Liver (tissue), 10 donors: ENCODE measurements at places on chromosomes 3 and 15. TPM values are rescaled to one million over a fixed set of nuclear protein-coding genes. Genes with fewer than 3 reads are reported as not detected.

The HESX1 gene
- polyA plus RNA-seq = 0.35 TPM

DNA sequence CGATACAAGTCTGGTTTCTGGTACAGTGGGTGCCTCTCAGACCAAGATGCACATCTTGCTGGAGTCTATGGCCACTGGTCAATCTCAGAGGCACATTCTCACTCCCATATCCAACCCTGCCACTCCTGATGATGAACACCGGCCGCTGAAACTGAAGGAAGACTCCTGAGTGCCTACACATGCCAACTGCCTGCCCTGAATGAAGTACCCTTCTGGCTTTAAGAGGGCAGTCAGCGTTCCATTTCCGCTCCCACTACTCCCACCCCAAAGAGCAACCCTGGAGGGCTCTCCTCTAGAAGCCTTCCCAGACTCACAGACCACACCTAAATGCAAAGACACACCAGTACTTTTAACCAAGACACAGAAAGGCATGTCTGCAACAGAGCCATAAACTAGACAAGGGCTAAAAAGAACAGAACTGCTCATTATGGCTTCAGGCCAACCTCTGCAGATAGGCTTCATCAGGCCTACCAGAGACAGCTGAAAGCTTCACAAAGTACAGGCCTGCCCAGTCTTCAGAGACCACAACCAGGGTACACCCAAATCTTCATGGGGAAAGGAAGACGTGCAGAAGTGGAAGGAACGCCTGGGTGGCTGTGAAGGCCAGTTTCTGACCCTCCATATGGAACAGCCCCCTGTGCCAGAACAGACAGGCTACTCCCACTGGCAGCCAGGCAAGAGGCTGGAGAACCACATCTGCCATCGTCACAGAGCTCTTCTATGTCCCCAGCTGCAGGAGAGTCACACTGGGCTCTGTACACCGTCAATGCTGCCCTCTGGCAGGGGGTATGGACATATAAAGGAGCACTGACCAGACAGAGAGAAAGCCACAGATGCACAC, 14.3 kb downstream of the ANP32A start:
- no peak for DNase-seq

DNA sequence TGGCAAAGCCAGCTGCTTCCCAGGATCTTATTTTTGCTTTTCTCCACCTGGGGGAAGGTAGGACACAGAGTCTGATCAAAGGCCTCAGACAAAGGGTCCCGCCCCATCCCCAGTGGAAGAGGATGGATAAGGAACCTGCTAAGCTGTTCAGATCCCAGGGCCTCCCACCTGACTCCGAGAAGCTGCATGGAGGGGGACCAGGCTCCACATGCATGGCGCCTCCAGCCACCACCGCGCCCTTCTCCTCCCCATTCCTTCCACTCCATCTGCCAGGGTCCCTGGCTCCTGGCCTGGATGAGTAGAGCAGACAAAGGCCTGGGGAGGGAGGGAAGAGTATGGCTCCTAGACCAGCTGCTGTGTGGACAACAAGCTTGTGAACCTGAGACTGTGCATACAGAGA, 20.0 kb upstream of the CRABP1 start:
- no peak for DNase-seq

- no peak for DNase-seq
Measured at GRCh38 chr3:153137626-153138025, 24.4 kb upstream of the RAP2B start.

- no peak for DNase-seq
Measured at GRCh38 chr3:26647078-26647477, 24.5 kb downstream of the LRRC3B start.

The SAMD7 gene
- not detected for polyA plus RNA-seq

DNA sequence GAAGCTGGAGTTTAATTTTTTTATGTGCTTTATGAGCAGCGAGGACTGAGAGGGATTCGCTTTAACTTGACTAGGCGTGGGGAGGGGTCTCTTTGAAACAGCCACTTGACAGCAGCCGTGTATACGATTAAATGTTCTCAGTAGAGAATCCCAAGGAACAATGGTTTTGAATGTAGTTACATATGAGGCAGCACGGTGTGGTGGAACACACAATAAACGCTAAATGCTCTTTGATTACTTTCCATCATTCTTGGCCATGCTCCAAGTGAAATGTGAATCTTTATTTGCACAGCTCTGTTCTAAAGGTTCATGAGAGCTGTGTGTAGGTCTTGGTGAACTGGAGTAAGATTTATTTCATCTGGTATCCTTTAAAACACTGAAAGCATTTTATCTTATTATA, 251.4 kb upstream of the TGFBR2 start:
- no peak for DNase-seq

DNA sequence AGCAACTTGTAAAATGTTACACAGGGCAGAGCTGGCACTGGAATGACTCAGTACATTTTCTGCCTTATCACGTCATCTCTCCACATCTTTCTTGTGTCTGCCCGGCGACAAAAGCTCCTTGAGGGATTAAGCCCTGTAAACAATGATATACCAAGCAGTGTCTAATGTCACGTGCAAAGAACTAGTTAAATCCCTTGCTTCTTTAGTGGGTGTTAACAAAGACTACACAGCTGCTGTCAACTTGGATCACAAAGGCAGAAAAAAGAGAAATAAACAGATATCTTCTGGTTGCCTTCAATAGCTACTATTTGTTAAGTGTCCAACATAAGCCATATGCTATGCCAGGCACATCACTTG, 48.1 kb upstream of the FRMD4B start:
- DNase-seq = no peak

The SLC28A2 gene
- polyA plus RNA-seq = 0.02 TPM

DNA sequence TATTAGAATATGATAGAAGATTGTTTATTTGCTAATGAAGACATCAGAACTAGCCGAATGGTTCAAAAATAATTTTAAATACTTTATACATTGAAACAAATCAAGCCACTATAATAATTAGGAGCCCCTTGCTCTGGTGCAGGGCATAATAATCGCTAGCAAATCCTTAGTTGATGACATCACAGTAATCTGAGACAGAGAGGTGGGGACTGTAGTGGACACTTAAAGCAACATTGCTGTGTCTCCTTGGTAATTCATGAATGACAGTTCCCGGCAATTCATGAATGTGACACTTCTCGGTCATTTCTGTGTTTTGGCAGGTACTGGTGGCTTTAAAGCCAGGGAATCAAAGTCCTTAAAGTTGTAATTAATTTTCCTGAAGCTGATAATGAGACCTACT, 114.3 kb downstream of the PPM1L start:
- DNase-seq = no peak

GRCh38 chr3:168545591-168545990, 449.9 kb upstream of the GOLIM4 start:
- DNase-seq = no peak

- peak; percentile 30 for DNase-seq
Measured at GRCh38 chr3:126316031-126316461, 41.2 kb downstream of the KLF15 start.

- DNase-seq = no peak
Measured at GRCh38 chr3:10994306-10994705, 1.8 kb downstream of the SLC6A1 start.

The SEMA3G gene
- 0.49 TPM for polyA plus RNA-seq

- DNase-seq = no peak
Measured at GRCh38 chr3:149448331-149448831, 26.1 kb upstream of the TM4SF4 start.

GRCh38 chr15:40768521-40769273, 1.1 kb upstream of the C15orf62 start:
- no peak for DNase-seq

DNA sequence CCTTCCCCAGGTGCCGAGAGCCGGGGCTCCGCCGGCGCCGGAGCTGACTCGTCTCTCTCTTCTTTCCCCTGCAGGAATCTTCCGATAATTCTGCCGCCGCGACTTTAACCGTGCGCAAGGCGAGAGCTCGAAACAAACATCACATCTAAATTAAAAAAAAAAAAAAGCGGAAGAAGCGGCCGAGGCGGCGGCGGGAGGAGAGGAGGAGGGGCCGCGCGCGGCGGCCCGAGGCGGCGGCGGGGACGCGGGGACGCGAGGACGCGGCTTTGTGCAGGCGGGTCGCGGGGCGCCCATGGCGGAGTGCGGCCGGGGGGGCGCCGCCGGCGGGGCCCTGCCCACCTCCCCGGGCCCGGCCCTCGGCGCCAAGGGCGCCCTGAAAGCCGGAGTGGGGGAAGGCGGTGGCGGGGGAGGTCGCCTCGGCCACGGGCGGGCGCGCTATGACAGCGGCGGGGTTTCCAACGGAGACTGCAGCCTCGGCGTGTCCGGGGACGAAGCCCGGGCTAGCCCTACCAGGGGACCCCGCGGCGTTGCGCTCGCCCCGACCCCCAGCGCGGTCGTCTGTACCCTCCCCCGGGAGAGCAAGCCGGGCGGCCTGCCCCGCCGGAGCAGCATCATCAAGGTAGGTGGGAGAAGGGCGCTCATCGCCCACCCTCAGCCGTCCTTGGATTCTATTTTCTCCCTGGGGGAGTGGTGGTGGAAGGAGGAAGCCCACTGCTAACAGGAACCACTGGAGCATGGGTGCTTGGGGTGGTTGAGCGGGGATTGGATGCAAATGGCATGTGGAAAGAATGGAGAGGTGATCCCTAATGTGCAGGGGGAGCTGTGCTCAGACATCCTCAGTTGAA, at the start of gene PLCL2:
TSS of gene PLCL2 (plus strand) at position 208 of the 845 bp plus-strand sequence. CDS start at position 293, 85 bp downstream.
- DNase-seq = peak; percentile 57

The TASOR gene
- polyA plus RNA-seq = 9.1 TPM

The DUOXA2 gene
- polyA plus RNA-seq = not detected

DNA sequence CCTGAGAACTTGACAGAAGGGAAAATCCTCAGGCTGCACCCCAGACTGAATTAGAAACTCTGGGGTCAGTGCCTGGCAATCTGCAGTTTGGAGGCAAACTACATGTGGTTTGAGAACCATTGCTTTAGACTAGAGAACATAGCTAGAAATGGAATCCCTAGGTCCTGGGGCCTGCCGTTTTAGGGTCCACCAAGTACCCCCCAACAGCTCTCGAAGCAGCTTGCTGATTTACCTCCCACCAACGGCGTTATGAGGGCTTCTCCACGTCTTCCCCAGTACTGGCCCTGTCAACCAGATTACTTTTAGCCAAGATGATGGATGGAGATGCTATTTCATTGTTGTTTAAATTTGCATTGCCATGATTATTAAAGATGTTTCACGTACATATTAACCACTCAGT, 272.5 kb downstream of the XXYLT1 start:
- peak; percentile 10 for DNase-seq

GRCh38 chr3:57791245-57791644, 35.1 kb downstream of the SLMAP start:
- no peak for DNase-seq

The MKRN2OS gene
- polyA plus RNA-seq = 0.17 TPM

DNA sequence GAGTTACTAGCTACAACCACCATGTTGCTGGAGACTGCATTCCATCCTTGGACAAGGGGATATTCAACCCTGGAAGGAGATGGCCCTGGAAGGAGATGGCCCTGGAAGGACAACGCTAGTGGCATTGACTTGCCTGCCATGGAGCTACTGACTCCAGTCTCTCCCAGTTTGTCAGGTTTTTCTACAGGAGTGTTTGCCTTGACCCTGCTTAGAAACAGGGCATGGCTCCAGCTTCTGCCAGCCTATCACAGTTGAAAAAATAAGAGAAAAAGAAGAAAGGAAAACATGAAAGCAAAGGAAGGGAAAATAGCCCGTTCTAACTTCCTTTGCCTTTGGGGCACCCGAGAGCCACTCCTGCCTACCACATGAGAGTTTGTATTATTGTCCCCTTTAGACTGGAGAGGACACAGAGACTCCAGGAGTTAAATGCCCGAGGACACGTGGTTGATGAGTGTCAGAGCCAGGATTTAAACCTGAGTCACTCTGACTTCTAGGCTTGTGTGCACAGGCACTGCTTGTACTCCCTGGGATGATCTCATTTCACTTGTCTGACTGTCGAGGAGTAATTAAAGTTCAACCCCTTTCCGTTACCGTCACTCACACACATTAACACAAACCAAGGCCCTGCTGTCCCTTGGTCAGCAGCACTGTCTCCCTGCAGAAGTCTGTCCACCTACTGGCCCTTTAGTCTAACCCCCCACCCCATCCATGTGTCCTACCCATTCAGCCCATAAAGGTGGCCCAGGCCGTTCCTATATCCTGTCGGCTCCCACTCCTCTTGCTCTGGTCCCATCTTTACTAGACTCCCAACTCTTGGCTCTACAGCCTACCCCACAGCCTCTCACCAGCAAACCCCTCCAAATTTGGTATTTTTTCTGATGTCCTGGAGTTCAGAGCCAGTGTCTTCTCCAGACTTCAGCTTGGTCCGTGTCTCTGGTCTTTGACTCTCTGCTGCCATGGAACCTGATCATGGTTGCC, 46.1 kb downstream of the C2CD4A start:
- no peak for DNase-seq
